ENCODE measurements at places on chromosomes 3 and 15.

GRCh38 chr3:22981166-22981565 is 222.0 kb upstream of the UBE2E2 start:
- no peak for DNase-seq

DNA sequence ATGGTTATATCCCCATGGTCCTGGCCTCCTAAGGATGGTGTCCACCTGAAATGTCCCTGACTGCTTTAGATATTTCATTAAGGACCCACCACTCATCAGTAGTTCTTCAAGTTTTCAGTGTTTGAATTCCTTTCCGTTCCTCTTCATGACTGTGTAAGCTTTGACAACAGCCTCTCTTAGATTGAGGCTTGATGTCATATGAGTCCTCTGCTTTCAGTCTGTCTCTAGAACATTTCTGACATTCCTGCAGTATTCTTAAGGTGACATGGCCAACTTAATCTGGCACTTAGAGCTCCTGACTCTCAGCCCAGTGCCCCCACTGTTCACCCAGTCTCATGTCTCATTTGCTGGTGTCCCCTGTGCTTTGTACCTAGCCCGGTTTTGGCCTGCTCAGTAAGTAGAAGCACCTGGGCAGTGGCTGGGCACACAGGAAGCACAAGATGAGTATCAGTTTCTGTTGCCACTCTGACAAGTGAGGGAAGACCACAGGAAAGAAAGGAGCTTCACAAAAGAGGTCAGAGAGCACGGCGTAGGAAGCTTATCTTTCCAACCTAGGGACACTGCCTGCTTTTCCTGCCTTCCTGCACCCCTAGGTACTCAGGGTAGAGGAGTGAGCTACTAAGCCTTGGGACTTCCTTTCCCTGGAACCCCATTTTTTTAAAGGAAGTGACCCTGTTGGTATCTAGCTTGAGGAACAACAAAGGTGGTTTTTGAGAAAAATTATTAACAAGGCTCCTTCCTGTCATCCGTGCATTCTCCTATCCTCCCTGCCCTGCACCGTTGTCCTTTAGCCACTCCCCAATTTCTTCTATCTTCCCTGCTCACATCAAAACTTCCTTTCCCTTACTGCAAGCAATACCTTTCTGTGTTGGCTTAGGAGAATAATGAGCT is 103.1 kb downstream of the KLHL25 start:
- peak; percentile 54 for DNase-seq

DNA sequence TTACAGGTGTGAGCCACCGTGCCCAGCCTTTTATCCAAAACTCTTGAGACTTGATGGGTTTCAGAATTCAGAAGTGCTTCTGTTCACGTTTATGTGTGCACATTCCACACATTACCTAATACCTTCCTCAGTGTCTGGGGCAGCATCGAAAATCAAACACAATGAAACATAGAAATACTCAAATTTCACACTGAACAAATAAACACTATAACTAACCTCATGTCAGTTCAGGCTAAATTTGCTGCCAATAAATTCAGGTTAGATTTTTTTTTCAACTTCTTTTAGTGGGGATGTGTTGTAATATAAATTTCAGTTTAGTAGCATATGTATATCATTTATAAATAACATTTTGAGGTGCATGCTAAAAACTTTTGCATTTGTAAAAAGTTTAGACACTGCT is 2.8 kb downstream of the EIF2AK4 start:
- no peak for DNase-seq

DNA sequence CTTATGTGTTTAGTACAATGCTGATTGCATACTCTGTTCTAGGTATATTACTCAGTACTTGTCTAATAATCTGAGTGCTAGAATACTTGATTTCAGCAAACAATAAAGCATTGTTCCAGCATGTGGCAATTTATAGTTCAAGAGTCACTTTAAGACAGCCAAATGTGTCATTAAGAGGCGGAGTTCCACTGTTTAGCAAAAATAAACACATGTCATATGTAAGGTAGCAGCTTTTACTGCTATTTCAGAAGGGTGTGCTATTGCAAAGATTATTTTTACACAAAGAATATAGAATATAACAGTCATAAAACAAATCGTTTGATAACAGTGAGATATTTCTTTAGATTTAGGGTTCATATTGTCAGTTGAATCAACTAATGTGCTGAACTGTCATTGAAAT is 358.7 kb downstream of the TUSC7 start:
- DNase-seq: no peak

GRCh38 chr15:48040166-48040817 is 80.5 kb upstream of the SLC24A5 start:
- DNase-seq: no peak

DNA sequence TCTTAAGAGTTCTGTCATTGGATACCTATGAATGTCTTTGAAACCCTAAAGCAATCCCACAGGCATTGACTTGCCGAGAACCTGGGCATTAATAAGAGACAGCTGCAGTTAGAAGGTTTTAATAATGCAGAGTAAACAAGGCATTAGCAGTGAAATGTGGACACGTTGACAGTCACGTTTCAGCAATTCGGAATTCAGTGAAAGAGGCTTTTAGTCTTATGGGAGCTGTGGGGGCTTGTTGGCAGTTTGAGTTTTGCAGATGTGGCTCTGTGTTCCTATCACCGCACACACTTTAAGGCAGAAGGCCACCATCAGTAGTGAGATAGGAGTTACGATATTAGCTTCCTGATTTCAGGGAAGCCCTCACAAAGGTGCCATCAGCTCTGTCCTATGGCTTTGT is 145.2 kb upstream of the NUDT16 start:
- no peak for DNase-seq

DNA sequence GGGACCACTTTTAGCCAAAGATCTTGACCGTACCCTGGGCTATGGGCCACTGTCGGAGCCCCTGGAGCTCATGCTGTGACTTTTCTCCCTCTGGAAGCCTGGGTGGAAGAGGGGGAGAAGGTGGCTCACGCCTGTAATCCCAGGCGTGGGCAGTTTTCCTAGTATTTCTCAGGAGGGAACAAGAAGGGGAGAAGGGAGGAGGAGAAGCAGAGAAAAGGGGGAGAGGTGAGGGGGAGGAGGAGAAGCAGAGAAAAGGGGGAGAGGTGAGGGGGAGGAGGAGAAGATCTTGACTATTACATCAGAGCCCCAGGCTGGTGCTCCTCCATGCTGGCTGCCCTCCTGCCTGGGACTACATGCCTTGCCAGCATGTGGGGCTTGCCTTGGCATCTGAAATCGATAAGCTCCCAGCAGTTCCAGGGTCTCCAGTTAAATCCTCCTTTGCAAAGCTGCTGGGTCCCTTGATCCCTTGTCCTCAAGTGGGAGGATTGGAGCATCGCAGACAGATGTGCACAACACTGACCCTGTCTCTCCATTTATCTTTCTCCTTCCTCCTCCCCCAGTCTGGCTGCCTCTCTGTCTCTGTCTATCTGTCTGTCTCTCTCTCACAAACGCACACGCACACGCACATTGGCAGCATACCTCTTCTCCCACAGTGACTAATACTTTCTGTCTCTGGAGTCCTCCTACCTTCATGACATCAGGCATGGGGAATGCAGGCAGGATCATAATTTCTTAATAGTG is 41.6 kb downstream of the MRAS start:
- DNase-seq: no peak

GRCh38 chr3:53219895-53220483 is 35.8 kb downstream of the TKT start:
- DNase-seq: peak; percentile 91

- no peak for DNase-seq
These were observed 46.9 kb downstream of the CHSY1 start for GRCh38 chr15:101204739-101205535.

DNA sequence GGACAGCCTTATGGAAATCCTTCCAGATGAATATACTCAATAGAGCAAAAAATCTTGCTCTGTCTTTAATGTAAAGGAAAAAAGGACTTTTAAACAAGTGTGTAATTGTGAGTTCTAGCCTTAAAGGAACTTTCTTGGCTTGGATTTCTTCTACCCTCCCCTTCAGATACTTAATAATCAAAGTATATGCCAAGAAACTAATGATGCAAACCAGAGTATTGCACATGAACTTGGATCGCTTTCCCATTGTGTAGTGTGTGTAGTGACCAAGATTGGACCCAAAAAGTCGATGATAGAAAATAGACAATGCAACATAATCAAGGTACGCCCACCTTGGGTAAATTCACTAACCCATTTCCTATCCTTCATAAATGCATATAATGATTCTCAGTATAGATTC is 123.8 kb downstream of the TIGIT start:
- DNase-seq: no peak

GRCh38 chr3:123076496-123077418 is 9.9 kb downstream of the PDIA5 start:
- DNase-seq: no peak

DNA sequence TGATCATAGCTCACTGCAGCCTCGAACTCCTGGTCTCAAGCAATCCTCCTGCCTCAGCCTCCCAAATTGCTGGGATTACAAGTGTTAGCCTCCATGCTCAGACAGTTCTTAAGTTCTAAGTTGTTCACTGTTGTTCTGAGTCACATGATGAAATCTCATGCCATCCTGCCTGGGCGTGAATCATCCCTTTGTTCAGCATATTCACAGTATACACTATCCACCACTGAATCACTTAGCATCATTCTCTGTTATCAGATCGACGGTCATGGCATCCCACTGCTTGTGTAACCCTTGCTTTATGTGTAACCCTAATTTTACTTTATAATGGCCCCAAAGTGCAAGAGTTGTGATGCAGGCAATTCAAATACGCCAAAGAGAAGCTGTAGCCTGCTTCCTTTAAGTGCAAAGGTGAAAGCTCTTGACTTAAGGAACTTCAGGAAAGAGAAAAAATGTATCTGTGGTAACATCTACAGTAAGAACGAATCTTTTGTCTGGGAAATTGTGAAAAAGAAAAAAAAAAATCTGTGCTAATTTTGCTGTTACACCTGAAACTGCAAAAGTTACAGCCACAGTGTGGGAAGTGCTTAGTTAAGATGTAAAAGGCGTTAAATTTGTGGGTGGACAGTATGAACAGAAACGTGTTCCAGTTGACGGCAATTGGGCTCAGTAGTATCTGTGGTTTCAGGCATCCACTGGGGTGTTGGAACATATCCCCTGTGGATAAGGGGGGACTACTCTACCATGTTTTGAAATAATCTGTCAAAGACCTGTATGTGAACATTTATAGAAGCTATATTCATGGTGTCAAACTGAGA is 80.6 kb downstream of the PCOLCE2 start:
- DNase-seq: no peak

GRCh38 chr3:142723665-142723967 is 218 bp upstream of the TRPC1 start:
- DNase-seq: no peak

DNA sequence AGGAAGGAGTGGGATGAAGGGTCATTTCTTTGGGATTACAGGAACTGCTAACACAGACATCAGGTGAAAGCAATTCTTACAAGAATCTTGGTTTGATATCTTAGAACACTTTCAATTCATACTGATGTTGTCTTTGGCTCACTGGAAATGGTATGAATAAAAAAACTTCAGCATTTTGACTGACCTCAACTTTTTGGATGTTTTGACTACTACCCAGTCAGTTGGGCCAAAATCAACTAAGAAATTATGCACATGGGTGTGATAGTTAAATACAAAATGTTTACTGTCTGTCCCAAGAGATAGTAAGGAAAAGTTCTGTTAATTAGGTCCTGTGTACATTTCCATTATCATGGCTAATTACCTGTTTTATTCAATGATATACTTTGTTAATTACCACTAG is 165.5 kb upstream of the LRIG1 start:
- DNase-seq: no peak

DNA sequence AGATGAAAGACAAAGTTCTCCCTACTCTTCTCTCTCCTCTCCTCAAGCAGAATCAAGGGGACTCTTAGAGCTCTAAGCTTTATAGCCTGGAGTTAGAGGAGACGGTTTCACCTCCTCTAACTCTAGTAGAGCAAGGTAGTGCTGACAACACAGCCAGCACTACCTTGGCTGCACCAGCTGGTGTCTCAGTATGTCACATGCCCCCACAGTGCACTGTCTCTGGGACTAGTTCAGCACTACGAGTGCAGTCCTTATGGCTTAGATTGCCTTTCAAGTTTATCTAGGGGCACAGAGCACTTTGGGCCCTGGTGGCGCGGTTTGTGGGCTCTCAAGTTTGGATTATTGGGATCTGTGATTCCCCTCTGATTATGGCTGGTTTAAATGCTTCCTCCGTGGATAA is 614.1 kb upstream of the NECTIN3 start:
- DNase-seq: no peak

DNA sequence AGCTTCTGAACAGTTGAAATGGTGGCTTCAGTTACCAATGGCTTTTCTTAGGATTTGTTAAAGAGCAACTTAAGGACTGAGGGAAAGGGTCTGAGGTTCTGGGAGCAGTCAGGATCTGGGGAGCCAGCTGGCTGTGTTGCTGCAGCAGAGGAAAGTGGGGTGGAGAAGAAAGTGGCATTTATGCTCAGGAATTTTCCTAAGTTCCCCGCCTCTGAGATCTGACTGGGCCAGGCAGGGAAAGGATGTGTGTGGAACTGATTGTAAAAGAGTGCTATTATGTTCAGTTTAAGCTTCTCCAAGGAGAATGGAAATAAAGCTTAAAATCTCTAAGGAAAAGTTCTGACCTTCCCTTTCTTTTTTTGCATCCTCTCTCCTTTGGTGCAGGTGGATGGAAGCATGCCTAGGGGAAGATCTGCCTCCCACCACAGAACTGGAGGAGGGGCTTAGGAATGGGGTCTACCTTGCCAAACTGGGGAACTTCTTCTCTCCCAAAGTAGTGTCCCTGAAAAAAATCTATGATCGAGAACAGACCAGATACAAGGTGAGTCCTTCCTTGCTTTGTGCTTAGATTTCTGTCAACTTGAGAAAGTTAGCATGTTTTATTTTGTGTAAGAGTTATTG is 37.8 kb downstream of the IQGAP1 start:
- no peak for DNase-seq

DNA sequence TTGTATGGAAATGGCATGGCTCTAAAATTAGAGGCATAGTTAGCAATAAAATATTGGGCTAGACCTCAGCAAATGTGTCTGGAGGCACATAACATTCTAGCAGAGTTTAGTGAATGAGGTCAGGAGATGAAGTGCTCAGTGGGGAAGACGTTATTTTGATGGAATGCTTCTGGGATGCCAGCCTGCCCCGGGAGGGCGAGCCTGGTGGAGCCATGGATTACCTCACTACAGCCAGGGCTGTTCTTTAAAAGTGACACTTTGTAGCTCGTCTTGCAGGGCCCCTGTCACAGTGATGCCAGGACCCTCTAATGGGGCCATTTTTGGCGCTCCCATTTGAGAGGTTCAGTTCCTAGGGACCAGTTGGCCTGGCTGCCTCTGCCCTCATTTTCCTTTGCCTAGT is 48.5 kb downstream of the PXYLP1 start:
- no peak for DNase-seq

DNA sequence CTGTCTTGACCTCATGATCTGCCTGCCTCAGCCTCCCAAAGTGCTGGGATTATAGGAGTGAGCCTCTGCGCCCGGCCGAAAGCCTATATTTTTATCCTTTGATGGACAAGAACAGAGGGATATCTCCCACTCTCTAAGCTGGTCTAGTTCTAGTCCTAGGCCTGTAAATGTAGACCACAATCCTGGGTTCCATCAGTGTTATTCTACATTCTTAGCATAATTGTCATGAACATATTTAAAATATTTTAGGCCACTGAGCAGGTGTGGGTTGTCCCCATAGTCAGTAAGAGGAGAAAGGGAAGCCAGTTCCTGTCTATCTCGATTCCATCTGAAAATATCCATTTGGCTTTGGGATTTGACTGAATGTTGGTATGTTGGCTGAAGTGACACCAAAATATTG is 118.1 kb downstream of the EBLN2 start:
- DNase-seq: no peak

GRCh38 chr3:30156586-30157498 is 449.6 kb upstream of the TGFBR2 start:
- DNase-seq: no peak

- DNase-seq: no peak
These were observed 647.4 kb downstream of the FHIT start for GRCh38 chr3:60603860-60604259.
